ENCODE measurements at places on chromosomes 2 and 18.

DNA sequence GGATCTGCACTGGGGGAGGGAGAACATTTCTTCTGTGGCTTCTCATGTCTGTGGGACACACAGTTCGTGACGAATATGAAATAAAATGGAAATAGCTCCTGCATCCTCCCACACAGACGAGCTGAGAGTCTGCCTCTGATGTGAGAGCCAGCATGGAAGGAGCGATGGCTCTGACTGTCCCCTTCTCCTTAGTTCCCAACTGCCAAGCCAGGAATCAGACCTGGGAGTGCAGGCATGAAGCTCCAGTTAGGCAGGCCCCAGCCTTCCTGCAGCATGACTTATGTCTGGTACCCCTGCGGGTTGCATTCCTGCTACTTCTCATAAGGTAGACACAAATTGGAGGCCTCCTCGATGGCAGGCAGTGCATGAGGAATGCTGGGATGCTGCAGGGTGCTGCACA is 56.2 kb downstream of the PRKCE start:
- DNase-seq: no peak

DNA sequence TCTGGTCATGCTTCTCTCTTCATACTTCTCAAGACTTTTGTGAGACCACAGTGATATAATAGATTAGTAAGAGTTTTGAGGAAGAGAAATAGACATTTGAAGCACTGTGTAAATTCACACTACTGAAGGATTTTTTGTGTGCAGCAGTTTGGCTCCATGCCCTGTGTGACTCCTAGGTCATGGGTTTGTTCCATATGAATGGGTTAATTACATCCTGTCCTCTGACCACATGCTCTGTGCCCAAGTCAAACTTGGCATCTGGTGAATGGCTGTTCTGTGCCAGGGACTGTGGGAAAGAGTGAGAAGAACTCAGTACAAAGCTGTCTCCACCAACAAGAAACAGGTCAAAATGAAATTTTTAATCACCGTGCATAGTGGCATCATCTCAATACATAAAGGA is 304.0 kb downstream of the LNPK start:
- DNase-seq: no peak

DNA sequence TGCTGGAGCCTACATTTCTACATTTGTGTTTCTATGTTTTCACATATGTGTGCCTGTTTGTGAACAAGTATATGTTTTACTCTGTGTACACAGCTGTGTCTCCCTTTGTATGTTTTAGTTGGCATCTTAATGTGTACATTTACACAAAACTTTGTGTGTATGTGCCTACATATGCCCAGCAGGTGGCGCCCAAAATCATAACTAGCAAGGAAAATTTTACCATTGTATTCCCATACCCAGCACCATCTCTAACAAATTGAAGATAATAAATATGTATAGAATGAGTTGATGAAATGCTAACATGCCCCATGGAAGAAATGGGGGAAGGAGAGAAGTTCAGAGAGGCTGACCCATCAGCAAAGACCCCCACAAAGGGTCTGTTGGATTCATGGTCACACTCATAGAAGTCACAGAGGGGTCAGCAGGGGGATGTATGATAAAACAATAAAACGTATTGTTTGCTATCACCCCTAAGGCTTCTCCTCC is 48.1 kb downstream of the PKDCC start:
- peak; percentile 75 for DNase-seq

- no peak for DNase-seq
Measured at GRCh38 chr2:241358470-241358869, 2.4 kb downstream of the FARP2 start.

- DNase-seq: no peak
Measured at GRCh38 chr18:74278058-74278457, 13.7 kb downstream of the CYB5A start.

- no peak for DNase-seq
Measured at GRCh38 chr2:127078666-127079270, 28.2 kb downstream of the BIN1 start.

DNA sequence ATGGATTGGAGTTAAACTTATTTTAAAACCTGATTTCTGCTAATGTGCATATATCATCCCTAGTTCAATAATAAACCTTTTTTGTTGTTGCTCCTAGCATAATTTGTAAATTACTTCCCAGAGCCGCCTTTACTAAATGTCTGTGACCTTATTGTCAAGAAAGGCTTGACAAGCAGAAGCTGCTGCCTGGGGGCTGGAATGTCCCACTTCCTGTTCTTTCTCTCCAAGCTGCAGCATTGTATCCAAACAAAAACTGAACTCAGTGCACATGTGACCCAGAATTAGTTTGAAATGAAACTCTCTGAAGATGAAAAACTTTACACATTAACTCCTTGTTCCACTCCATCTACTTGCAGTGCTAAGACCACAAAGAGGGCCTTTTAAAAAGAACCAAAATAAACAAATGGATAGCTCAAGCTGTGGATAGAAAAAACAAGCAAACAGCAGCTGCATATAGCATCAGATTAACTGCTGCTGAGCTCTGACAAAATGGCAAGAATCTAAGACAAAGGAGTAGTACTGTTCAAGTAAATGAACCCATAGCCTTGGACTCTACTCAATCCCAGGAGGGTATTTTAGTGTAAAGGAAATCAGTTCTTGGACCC is 99.8 kb upstream of the NEUROD1 start:
- DNase-seq: no peak

GRCh38 chr2:85231468-85231805 is 96.4 kb downstream of the TGOLN2 start:
- DNase-seq: no peak

- no peak for DNase-seq
Measured at GRCh38 chr2:228675091-228675490, 493.6 kb upstream of the SPHKAP start.

Measured in glutamatergic neuron (in vitro differentiated cells).